ENCODE measurements at places on chromosomes 4 and X.

GRCh38 chrX:150058728-150059127 lies 120.4 kb upstream of the EOLA2 start:
- DNase-seq: no peak

DNA sequence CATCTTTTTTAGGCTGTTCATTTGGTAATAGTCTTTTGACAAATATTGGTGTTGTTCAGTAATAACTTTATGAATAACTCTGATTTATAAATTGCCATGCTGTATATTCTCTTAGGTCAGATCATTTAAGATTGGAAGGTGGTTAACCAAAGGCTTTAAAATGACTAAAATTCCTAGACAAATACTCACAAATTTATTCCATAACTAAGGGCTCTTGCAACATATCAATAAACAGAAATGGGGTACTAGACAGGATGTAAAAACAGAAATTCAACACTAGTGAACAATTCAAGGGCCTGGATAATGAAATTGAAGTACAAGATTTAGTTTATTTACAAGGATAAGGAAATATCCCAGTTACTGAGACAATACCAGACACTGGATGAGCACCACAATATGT lies 328.6 kb downstream of the PCDH19 start:
- DNase-seq: no peak

DNA sequence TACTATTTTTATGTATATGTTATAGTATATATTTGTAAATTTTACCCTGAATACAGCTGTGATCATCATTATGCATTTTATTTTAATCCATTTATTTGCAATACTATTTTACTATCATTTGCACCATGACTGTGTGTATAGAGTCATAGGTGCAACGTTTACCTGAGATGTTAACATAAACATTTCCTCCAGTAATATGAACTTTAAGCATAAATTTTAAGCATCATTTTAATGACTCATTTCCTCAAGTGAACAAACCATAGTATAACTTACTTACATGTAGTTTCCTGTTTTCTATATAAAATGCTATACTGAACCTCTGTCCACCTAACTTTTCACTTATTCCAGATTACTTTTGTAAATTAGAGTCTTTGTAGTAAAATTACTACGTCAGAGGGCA lies 92.8 kb downstream of the NFKB1 start:
- DNase-seq: no peak

GRCh38 chr4:173418639-173419038 lies 19.7 kb upstream of the SCRG1 start:
- DNase-seq: no peak

DNA sequence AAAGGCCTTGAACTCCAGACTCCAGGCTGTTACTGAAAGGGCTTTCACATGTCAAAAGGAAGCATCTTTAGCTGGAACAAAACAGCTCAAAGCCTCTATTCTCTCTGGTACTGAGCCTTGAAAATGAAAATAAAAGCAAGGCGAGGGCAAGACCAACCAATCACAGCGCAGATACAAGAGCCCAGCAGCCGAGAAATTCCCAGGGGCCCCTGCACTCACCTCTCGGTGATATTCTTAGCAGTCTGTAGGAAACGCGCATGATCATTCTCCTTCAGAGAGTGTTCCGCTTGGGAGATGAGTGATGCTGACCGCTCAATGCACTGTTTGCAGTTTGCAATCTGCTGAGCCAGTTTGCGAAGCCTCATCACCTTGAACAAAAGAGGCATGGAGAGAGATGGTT lies 138.1 kb downstream of the MID1 start:
- no peak for DNase-seq

- no peak for DNase-seq
Measured at GRCh38 chrX:24703185-24703494, 9.4 kb downstream of the POLA1 start.

DNA sequence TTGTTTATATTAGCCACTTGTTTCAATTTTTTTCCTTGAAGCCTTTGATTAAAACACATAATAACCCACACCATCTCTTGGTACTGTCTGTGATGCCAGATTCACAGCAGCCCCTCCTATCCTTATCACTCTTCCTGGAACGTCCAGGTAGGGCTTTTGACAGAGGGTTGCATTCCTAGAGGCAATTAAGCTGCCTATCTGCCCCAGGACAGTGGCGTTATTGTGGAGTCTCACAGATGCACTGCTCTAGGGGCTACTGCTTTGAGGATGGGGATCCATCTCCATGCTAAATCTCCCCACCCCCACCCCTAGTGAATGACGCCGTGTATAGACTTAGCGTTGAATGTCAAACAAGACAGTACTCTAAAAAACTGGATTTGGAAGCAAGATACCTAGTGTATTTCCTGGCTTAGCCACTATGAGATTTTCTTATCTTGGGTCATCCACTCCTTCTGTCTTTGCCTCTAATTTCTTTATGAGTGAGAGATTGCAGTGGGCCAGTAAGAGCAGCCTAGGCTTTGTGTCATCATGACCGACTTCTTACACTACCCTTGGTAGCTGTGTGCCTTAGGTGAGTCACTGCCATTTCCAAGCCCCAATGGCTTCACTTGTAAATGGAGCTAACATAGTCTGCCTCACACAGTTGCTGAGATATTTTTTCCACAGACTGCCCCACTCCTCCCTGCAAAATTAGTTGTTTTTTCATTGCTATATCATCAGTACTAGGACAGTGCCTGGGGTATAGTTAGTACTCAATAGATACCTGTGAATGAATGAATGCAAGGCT lies 90.9 kb downstream of the EGF start:
- DNase-seq: no peak

- no peak for DNase-seq
Measured at GRCh38 chrX:150933945-150934350, 35.5 kb upstream of the CD99L2 start.

DNA sequence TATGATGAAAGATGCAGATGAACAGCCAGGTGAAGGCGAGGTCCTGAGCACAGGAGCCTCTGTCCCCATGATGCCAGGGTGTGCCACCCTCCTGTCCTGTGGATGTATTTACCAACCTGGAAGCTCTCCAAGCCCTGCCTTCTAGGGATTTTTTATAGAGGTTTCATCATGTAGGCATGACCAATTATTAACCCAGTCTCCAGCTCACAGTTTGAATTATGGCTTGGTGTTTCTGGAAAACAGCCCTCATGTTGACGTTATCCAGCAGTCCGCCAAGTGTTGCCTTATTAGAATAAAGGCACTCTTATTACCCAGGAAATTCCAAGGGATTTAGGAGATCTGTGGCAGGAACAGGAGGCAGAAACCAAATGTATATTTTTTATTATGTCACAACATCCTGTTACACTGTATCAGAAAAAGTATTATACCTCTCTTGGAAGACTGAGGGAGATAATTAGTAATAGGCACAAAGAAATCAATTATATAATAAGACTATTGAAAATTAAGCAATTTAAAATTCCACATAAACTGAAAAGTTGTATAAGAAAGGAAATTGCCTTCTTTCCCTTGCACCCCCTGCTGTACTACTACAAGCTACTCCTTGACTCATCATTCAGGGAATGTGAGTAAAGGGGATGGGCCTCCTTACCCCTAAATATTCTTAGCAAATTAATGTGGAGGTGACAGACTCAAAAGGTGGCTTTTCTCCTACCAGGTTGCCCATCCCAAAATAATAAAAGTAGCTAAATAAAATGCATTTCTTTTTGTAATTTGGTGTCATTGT lies 129.6 kb downstream of the ZNF330 start:
- no peak for DNase-seq

DNA sequence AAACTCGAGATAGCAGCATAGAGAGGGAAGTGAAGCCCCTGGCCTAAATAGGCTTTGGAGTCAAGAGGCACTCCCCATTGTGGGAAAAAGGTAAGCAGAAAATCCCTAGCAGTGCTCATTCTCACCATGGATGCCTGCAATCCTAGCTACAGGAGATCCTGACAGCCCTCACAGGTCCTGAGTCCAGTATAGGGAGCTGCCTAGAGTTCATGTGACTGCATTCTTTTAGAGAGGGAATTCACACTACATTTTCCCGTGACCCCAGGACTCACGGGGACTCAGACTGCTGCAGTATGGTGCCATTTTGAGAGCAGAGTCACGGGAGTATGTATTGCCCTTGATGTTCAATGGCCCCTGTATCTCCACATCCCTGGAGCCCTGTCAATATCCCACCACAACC lies 82.4 kb downstream of the MAGED1 start:
- DNase-seq: no peak

GRCh38 chrX:49919617-49920016 lies 2.8 kb upstream of the CLCN5 start:
- no peak for DNase-seq

- DNase-seq: no peak
Measured at GRCh38 chrX:102833136-102833535, 103.9 kb upstream of the RAB40AL start.

GRCh38 chrX:118239913-118240698 lies 105.8 kb upstream of the WDR44 start:
- no peak for DNase-seq

- no peak for DNase-seq
Measured at GRCh38 chrX:34879346-34879745, 63.2 kb upstream of the FAM47B start.

DNA sequence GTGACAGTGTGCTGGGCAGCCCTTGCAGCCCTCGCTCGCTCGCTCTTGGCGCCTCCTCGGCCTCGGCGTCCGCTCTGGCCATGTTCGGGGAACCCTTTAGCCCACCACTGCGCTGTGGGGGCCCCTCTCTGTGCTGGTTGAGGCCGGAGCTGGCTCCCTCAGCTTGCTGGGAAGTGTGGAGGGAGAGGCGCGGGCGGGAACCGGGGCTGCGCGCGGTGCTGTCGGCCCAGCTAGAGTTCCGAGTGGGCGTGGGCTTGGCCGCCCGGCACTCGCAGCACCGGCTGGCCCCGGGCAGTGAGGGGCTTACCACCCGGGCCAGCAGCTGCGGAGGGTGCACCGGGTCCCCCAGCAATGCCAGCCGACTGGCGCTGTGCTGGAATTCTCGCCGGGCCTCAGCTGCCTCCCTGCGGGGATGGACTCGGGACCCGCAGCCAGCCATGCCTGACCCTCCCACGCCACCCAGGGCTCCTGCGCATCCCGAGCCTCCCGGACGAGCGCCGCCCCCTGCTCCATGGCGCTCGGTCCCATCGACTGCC lies 770.1 kb upstream of the GALNTL6 start:
- no peak for DNase-seq

GRCh38 chrX:68983004-68983857 lies 154.4 kb downstream of the EFNB1 start:
- no peak for DNase-seq

- DNase-seq: peak; percentile 71
Measured at GRCh38 chr4:8319731-8320385, 50.3 kb downstream of the HTRA3 start.

- no peak for DNase-seq
Measured at GRCh38 chr4:58732973-58733372, 1622.8 kb upstream of the IGFBP7 start.

DNA sequence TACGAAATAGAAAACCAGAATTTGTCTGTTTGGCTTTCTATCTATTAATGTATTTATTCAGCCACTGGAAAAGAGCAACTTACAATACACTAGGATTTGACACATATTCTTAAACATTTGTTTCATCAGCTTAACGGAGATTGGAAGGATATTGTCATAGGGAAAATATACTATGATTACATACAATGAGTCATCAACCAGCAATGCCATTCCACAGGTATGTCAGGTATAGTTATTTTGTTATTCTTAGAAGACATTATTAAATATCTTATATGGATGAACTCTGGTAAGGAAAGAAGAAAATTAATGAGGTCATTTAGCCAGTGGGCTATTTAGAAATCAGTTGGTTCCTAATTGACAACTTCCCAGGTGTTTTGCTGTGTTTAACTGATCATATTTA lies 926.6 kb downstream of the STIM2 start:
- DNase-seq: no peak

- DNase-seq: no peak
Measured at GRCh38 chrX:65985922-65986588, 53.8 kb downstream of the VSIG4 start.

- no peak for DNase-seq
Measured at GRCh38 chr4:100149190-100149589, 41.1 kb downstream of the DDIT4L start.

DNA sequence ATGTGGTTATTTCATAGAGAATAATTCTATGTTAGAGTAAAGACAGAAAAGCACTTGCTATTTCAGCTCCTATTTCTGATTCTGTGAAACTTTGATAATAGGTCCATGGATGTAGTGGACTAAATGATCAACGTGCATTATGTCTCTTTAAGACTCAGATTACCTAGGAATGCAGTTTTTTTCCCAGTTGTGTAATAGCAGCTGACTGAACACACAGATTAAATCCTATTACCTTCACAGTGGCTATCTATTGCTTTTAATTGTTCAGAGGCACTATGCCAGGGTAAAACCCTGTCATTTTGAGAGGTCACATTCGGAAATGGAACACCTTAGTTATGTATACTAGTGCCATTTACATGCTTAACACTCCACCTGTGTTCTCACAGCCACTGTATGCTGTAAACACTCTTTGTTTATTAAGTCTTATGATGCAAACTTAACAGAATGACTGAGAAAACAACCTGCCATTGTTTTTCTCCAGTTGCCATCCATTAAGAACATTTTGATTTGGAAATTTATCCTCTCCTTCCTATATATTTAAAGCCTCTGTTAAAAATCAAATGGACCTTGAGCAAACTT lies 70.5 kb downstream of the HPGD start:
- DNase-seq: no peak

DNA sequence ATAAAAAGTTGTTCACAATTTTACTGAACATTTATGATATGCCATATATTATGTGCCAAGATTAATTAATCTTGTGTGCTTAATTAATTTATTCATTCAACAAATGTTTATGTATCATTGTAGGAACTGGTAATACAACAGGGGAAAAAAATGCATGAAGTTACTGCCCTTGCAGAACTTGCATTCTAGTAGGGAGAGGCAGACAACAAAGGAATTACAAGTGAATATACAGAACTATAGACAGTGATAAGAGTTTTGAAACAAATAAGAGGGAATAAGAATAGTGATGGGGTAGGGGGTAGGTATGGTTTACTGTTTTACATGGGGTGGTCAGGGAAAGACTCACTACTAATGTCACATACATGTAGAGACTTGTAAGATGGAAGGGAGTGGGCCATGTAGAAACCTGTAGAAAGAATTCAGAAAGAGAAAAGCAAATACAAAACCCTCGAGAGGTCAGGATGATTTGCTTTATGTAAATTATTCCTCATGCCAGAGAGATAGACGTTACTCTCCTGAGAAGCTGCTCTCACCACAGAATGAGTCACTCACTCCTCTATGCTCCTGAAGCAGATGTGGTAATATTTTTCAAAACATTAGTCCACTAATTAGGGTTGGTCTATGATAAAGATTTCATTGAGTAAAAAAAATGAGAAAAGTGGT lies 855.0 kb upstream of the GRID2 start:
- DNase-seq: no peak

DNA sequence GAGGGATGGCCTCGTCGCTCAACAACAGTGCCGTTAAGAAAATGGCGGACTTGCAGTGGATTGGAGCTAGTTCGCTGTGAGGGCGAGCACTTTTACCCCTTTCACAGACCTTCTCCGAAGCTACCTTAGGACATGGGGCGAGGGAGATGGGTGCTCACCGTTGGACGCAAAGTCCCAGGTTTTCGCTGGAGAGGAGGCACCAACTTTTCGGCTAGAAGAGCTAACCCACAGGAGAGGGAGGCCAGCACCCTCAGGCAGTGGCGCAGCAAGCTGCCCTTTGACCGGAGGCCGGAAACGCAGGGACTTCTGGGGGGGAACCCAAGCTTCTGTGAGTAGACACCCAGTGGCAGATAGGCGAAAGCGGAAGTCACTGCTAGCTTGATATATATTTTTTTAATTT lies 93.1 kb upstream of the IL13RA1 start:
- no peak for DNase-seq

All from C1 segment of cervical spinal cord (tissue), 14 donors.